ENCODE measurements at places on chromosomes 13 and 19. TPM values are rescaled to one million over a fixed set of nuclear protein-coding genes. Genes with fewer than 3 reads are reported as not detected.

- no peak for DNase-seq
These were observed 464.4 kb downstream of the ITGBL1 start for GRCh38 chr13:101916775-101917474.

Gene KLK14
- polyA plus RNA-seq, result not detected

Gene IGFL3
- polyA plus RNA-seq, result not detected

DNA sequence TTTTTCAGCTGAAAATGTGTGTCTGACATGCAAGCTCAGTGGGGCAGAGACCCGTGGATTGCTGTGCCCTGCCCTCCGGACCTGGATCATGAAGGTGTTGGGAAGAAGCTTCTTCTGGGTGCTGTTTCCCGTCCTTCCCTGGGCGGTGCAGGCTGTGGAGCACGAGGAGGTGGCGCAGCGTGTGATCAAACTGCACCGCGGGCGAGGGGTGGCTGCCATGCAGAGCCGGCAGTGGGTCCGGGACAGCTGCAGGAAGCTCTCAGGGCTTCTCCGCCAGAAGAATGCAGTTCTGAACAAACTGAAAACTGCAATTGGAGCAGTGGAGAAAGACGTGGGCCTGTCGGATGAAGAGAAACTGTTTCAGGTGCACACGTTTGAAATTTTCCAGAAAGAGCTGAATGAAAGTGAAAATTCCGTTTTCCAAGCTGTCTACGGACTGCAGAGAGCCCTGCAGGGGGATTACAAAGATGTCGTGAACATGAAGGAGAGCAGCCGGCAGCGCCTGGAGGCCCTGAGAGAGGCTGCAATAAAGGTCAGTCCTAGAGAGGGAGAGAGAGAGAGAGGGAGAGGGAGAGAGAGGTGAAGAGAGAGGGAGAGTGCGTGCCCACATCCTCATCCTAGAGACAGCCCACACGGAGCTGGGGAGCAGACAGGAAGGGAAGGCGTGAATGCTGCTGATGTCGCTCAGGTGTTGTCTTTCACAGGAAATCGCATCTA lies 5.1 kb upstream of the DCUN1D2 start:
- no peak for DNase-seq
